Mesangial cell (primary cell): ENCODE measurements at places on chromosomes 6 and 20. TPM values are rescaled to one million over a fixed set of nuclear protein-coding genes. Genes with fewer than 3 reads are reported as not detected.

The PPP1R14C gene
- total RNA-seq, result 11.9 and 12.4 TPM in 2 replicates

The SMLR1 gene
- not detected in 2 replicates for total RNA-seq

The USP49 gene
- total RNA-seq, result 0.81 and 1.9 TPM in 2 replicates

The GTF2H4 gene
- 21.0 and 27.5 TPM in 2 replicates for total RNA-seq

The VGLL2 gene
- 0.13 TPM in 1 of 2 replicates, not detected in the other for total RNA-seq

The PHACTR1 gene
- 1.8 and 4.1 TPM in 2 replicates for total RNA-seq

The NOTCH4 gene
- total RNA-seq, result 1.1 TPM in 2 replicates
